ENCODE measurements at places on chromosomes 3 and 15.

- no peak for DNase-seq
Observed at GRCh38 chr3:114498539-114499370, 204.9 kb downstream of the TIGIT start.

GRCh38 chr3:151387432-151387831 is 2.9 kb upstream of the P2RY12 start:
- DNase-seq: no peak

GRCh38 chr15:72249142-72249810 is 18.3 kb upstream of the PKM start:
- DNase-seq: no peak

DNA sequence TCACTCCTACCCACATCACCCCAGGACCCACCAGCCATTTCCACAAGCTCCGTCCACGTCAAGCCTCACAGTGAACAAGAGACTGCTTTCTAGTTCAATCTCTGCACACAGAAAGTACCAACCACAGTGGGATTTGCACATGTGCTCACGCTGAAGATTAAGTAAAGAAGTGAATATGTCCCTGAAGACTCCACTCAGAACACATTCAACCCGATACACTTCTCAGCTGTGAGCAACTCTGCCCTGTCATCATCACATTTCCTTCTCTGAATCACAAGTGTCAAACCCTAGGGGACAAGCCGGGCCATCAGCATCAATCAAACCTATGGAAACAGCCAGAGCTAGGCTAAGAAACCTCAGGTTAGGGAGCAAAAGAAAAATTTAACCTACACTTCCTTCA is 1.9 kb downstream of the STIMATE start:
- no peak for DNase-seq

- DNase-seq: no peak
Observed at GRCh38 chr3:30082652-30083051, 523.7 kb upstream of the TGFBR2 start.

GRCh38 chr3:119613201-119613600 is 15.5 kb downstream of the PLA1A start:
- no peak for DNase-seq

GRCh38 chr3:136942803-136943202 is 15.0 kb upstream of the IL20RB start:
- DNase-seq: no peak

DNA sequence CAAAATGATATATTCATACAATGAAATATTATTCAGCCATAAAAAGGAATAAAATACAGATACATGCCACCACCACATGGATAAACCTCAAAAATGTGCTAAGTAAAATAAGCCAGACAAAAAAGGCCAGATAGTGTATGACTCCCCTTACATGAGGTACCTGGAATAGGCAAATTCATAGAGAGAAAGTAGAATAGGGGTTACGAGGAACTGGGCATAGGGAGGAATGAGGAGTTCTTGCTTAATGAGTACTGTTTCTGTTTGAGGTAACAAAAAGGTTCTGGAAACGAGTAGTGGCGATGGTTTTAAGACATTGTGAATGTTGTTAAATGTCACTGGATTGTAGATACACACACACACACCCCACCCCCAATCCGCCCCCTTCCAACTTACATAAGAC is 8.2 kb downstream of the RAF1 start:
- no peak for DNase-seq

GRCh38 chr3:13780432-13781176 is 99.3 kb downstream of the WNT7A start:
- DNase-seq: no peak

DNA sequence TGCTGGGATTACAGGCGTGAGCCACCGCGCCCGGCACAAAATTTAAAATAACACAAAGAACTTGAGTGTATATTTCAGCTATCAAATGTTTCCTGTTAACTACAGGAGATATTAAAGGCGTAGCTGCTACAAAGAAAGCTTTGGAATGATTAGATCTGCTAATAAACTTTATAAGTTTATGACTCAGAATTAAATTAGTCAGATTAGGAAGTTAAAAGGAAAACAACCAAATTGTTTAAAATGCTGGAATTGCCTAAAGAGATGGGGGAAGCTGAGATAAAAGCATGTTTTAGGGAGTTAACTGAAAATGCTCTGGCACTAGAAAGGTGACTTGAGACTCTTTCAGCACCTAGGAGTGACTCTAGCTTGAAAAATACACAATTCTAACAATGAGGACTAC is 58.9 kb downstream of the COL8A1 start:
- no peak for DNase-seq

GRCh38 chr15:78177447-78177873 is 28.3 kb downstream of the IDH3A start:
- DNase-seq: peak; percentile 23

DNA sequence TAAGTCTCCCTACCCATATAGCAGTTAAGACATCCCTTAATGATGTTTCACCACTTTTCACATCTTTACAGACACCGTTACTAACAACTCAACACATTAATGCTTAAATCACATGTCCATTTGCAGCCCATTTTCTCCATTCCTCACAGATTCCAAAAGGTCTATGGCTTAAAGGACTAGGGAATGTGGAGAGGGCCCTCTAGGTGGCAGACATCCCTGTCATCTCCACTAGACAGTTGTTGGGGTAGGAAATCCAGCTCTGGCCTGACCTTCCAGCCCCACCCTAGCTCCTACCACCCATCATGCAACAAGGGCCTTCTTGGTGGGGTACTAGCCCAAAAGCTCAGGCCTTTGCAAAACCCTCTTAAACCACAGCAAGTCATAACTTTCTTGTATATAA is 25.2 kb downstream of the CPEB1 start:
- DNase-seq: no peak

GRCh38 chr3:16869261-16870005 is 15.3 kb upstream of the PLCL2 start:
- no peak for DNase-seq

GRCh38 chr15:68352401-68353062 is 75.0 kb downstream of the FEM1B start:
- DNase-seq: peak; percentile 25

GRCh38 chr3:141412936-141413354 is 44.6 kb downstream of the ZBTB38 start:
- no peak for DNase-seq

DNA sequence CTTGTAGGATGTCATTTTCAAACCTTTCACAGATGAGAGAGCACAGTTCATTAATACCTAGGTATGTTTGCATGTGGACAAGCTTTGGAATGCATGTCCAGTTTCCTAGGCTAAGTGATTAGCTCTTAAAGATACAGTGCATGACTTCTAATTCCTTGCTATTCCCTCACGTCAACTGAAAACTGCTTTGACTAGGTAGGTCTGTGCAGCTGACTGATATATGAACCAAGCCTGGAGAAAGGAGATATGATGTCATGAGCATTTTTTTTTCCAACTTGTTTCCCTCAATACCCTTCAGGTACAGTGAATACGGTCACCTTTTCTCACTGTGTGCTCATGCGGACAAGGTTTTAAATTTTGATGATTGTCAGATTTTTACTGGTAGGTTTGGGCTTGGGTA is 41.6 kb upstream of the TASOR start:
- no peak for DNase-seq

GRCh38 chr3:114743746-114744485 is 403.2 kb downstream of the ZBTB20 start:
- DNase-seq: no peak

- no peak for DNase-seq
Observed at GRCh38 chr3:104628185-104628789, 738.4 kb upstream of the ALCAM start.

DNA sequence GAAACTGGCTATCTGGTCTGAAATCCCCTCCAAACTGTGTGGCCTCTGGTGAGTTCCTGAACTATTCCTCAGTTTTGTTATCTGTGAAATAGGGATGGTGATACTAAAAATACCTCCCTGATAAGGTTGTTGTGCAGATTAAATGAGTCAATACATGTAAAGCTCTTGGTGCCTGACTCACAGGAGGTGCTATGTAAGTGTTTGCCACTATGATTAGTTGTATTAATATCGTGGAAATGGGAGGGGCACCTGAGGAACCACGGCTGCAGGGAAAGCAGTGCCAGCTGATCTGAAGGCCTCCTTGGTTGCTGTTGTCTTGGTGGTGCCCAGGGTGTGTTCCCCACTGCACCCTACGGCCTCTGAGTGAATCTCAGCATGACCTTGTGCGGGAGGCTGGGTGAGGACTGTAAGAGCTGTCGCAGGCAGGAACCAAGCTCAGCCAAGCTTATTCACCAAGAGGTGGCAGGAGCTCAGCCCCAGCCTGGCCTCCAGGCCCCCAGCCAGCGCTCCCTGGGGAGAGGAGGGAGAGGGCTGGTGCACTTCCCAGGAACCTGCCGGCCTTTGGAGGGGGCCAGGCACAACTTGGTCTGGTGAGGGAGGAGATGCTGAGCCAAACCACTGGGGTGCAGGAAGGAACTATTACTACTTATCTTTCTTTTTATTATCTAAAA is 44.8 kb upstream of the CCDC174 start:
- no peak for DNase-seq

- peak; percentile 6 for DNase-seq
Observed at GRCh38 chr3:141940194-141940776, 63.8 kb downstream of the ATP1B3 start.

DNA sequence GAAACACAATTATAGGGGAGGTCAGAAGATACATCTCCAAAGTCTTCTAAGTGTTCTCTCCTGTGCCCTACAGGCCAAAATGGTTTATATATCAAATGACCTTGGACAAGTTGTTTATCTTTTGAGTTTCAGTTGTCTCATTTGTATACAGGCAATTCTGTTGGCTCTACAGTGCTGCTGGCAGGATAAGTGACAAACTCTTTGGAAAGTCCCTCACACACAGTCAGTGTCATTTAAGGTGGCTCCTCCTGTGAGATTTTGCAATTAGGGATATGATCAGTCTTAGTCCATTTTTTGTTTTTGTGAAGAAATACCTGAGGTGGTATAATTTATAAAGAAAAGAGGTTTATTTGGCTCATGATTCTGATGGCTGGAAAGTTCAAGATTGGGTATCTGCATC is 1035.8 kb upstream of the CFAP20DC start:
- no peak for DNase-seq

Data from stimulated activated CD4-positive, alpha-beta T cell treated with anti-CD3 and anti-CD28 coated beads, Interleukin-12 subunit alpha, Interleukin-12 subunit beta, amount 100 ng/mL, for 4 hours (primary cell).